Activated naive CD4-positive, alpha-beta T cell treated with anti-CD3 and anti-CD28 coated beads for 36 hours (primary cell): ENCODE measurements at places on chromosomes 2 and 18. TPM values are rescaled to one million over a fixed set of nuclear protein-coding genes. Genes with fewer than 3 reads are reported as not detected.

The LYPD1 gene
- not detected for total RNA-seq

DNA sequence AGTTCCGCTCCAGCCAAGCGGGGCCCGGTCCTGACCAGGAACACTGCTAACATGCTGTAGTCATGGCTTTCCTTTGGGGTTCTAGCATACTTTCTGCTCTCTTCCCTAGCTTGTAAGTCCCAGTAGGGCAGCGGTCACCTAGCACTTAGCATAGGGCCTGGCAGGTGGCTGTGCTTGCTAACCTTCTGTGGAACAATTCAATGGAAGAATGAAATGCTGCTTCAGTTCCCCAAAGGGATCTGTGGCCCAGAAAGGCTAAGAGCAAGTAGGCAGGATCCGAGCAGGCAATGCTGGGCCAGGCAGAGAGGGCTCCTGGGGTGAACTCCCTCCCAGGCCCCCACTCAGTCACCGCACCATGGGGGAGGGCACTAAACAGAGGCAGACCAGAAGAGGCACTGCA is 266.8 kb downstream of the CELF4 start:
- H3K4me3 ChIP-seq, result no peak overlapping the region
- DNase-seq, result no peak
- H3K27ac ChIP-seq, result no peak overlapping the region

DNA sequence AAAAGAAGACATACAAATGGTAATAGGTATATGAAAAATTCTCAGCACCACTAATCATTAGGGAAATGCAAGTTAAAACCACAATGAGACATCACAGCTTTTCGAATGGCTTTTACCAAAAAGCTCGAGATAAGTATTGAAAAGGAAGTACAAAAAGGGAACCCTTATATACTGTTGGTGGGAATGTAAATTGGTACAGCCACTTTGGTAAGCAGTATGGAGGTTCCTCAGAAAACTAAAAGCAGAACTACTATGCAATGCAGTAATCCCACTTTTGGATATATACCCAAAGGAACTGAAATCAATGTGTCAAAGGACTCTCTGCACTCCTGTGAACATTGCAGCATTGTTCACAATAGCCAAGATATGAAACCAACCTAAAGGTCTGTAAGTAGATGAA is 107.5 kb upstream of the SPATS2L start:
- peaks cover 8% of the 10 kb centered on the region for H3K27me3 ChIP-seq
- no peaks in the 10 kb centered on the region for H3K4me1 ChIP-seq

GRCh38 chr2:33366473-33366872 is 110.0 kb upstream of the RASGRP3 start:
- H3K4me1 ChIP-seq, result no peaks in the 10 kb centered on the region
- DNase-seq, result no peak
- H3K4me3 ChIP-seq, result no peak overlapping the region
- peaks cover 2% of the 10 kb centered on the region for H3K27me3 ChIP-seq
- no peak overlapping the region for H3K27ac ChIP-seq
- H3K36me3 ChIP-seq, result no peaks in the 10 kb centered on the region

DNA sequence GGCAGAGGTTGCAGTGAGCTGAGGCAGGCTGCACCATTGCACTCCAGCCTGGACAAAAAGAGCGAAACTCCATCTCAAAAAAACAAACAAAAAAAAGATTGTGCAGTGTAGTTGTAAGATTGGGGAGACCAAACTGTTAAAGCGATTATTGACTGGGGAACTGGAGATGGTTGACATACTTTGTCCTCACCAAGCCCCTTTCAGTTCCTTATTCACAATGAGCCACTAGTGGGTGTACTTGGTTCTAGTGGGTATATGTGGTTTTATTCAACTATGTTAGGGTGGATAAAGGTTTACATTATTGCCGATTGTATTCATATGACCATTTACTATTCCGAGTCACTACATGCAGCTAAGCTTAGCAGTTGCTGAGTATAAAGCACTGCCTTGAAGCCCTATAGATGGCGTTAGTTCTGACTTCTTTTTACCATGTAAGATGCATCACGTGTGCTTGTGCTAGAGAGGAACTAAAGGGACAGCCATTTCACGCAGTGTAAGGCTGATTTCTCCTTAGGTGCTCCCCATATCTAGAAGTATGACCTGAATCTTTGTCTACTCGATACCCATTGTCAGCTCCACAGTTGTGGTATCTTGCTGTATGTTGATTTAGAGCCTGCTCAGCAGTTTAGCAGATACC is 12.1 kb downstream of the EIF4E2 start:
- peaks cover 34% of the 10 kb centered on the region for H3K36me3 ChIP-seq
- H3K4me3 ChIP-seq, result no peak overlapping the region
- H3K27me3 ChIP-seq, result no peaks in the 10 kb centered on the region
- H3K27ac ChIP-seq, result no peak overlapping the region
- DNase-seq, result no peak
